ENCODE measurements at places on chromosomes 16 and 17.

DNA sequence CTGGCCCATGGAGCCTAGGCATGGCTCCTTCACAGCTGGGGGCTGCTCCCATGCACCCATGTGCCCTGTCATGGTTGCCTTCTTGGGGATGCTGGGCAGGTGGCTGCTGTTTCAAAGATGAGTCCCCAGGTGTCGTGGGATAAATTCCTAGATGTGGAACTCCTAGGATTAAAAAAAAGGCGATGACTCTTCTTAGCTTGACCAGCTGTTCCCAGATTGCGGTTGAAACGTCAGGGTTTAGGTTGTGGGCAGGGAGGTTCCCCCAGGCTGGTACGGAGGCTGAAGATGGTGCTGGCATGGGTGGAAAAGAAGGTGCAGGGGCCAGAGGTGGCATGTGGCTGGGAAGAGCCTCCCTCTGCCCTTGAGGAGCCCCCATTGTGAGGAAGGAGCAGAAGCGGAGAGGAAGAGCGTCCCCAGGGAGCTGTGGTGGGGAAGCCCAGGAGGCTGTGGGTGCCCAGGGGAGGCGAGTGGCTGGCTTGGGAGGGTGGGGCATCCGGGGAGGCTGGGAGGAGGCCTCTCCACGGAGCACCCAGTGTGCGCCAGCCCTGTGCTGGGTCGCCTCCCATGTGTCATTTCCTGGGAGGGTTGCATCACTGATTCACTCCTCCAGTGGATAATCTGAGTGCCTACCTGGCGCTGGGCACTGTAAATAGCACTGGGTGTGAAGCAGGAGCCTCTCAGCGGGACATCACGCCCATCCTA lies 7.5 kb upstream of the KCNJ12 start:
- no peak for DNase-seq

GRCh38 chr17:42288803-42289610 lies 709 bp downstream of the STAT5A start:
- DNase-seq: no peak

- peak; percentile 57 for DNase-seq
Observed at GRCh38 chr16:20866145-20866772, 33.9 kb downstream of the DCUN1D3 start.

DNA sequence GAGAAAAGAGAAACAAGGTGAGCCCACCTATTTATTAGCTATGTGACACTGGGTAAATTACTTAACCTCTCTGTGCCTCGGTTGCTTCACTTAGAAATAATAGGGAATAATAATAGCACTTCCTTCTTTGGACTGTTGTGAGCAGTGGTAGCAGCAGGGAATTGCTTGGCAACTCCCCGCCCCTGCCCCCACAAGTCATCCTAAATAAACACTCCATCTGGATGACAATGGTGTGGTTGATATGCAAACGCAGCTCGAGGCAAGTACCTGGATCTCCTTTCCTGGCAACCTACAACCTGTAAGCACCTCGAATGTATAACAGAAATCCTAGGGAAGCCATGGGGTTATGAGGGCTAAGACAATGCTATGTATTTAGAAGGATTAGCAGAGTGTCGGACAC lies 9.1 kb downstream of the TEKT3 start:
- DNase-seq: peak; percentile 22

DNA sequence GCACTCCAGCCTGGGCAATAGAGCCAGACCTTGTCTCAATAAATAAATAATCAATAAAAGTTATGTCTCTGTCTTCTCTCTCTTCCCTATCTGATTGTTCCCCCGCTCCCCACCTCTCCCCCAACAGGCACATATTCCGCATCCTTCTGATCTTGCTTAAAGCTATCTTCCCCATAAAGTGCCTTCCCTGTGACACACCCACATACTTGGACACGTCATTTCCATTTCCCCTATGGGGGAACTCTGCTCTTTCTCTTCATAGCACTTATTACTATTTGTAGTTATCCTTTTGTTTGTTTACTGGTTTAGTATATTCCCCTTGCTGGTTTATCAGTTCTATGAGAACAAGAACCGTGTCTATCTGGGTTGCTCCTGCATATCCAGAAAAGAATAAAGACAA lies 14.9 kb downstream of the MYO1D start:
- no peak for DNase-seq

- DNase-seq: no peak
Observed at GRCh38 chr17:77395501-77396048, 254.8 kb downstream of the SEC14L1 start.

DNA sequence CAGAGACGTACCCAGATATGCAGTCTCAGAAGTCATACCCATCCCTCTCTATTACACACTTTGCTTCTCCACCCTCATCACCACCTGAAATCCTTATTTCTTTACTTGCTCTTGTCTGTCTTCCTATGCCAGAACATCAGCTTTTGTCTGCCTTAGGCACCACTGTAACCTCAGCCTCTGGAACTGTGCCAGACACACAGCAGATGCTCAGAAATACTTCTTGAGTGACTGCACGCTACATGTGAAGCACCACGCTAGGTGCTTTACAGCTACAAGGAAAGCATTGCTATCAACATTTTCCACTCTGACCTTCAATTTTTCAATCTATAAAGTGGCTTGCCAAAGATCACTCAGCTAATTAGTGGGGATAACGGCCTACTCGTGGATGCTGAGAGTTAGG lies 226.8 kb downstream of the CHD9NB start:
- peak; percentile 81 for DNase-seq

Measured in NCI-H510A treated with DMSO at 0.1 percent for 48 hours (cell line).